ENCODE measurements at places on chromosomes 6 and 20.

DNA sequence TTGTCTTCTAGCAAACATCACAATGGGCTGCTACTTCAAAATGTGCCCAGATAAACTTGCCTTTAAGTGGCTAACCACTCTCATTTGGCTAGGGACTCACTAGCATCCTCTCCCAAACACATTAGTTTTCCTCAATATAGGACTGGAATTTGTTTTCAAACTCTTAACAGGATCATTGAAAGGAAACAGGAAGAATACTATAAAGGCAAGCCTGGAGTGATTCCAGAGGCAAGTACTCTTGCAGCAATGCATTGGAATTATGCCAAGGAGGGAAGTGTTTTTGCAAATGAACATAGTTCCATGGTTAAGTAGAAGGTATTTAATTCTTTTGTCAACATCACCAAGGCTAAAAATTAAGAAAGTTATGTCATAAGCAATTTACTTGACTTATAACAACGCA lies 12.2 kb downstream of the EPHA7 start:
- DNase-seq = no peak

GRCh38 chr6:114108119-114109002 lies 137.4 kb upstream of the HDAC2 start:
- DNase-seq = no peak

DNA sequence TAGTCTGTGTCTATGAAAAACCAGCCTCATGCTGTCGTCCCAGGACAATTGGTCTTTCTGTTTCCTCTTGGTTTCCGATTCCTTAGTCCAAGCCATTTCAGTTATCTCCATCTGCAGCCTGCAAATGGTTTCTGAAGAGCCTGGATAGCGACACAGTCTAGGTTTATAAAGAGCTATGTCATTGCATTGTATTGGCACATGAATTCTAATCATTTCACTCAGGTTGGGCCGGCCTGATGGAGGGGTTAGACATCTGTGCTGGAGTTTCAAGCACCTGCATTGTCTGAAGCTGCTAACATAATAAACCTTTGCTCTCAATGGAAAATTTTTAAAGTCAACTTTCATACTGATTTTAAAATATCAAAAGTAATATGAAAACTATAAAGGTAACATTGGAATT lies 232.6 kb upstream of the MAP3K7 start:
- no peak for DNase-seq

DNA sequence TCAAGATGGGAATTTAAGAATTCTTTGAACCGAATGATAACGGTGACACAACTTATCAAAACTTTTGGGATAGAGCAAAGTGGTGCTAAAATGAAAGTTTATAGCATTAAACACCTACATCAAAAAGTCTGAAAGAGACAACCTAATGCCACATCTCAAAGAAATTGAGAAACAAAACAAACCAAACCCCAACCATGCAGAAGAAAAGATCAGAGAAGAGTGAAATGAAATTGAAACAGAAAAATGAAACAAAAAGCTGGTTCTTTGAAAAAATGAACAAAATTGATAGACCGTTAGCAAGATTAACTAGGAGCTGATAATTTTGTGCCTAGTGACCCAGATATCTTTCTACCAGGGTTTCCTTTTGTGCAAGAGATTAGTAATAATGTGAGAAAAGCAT lies 248.0 kb upstream of the EYS start:
- no peak for DNase-seq

- DNase-seq = no peak
These were observed 2.9 kb upstream of the TRIM26 start for GRCh38 chr6:30216096-30216495.
